ENCODE measurements at places on chromosomes 13 and 19. TPM values are rescaled to one million over a fixed set of nuclear protein-coding genes. Genes with fewer than 3 reads are reported as not detected.

The PLK5 gene
- not detected for total RNA-seq

The GARIN5A gene
- 0.48 TPM for total RNA-seq

The SOX21 gene
- not detected for total RNA-seq

- no peak overlapping the region for H3K4me3 ChIP-seq
- DNase-seq, result no peak
- no peaks in the 10 kb centered on the region for H3K36me3 ChIP-seq
Observed at GRCh38 chr13:41970022-41970421, 9.1 kb upstream of the VWA8 start.

DNA sequence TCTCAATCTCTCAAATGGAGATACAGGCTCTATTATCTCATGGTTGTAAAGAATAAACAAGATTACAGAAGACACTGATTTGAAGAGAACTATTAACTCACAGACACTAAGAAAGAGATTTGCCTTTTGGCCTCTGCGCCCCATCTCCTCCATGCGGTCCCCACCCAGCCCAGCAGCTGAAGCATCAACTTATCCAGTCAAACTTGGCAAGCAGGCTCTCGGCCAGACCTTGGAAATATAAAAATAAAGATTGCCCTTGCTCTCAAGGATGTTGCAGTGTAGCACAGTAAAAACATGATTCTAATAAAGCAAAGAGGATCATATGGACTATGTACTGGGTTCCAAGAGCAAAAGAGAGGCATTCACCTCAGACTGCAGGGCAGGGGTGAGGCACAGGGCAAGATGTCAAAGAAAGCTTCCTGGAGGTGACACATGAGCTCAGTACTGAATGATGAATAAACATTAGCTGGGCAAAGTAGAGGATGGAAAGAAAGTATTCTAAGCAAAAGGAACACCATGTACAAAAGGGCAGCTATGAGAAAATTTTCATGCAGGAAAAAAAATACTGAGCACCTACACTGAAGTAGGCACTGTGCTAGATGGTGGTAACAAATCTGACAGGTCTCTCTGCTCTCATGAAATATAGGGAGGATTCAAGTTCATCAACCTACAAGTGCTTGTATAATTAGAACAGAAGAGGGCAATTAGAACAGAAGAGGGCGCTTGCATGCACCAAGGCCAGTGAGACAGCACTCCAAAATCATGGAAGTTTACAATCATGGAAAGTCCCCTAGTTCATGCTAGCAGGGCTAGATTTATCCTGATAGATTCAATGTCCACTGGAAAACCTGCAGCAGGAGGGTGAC, 85.0 kb downstream of the SACS start:
- H3K27me3 ChIP-seq, result no peaks in the 10 kb centered on the region
- peaks cover 91% of the 10 kb centered on the region for H3K36me3 ChIP-seq
- DNase-seq, result no peak
- H3K4me3 ChIP-seq, result no peak overlapping the region
- H3K4me1 ChIP-seq, result no peaks in the 10 kb centered on the region

Data from activated CD4-positive, alpha-beta T cell treated with anti-CD3 and anti-CD28 coated beads for 36 hours (primary cell).